ENCODE measurements at places on chromosomes 16 and 17.

- no peaks in the 10 kb centered on the region for H3K27me3 ChIP-seq
- no peak overlapping the region for H3K27ac ChIP-seq
- H3K36me3 ChIP-seq = peaks cover 14% of the 10 kb centered on the region
- H3K4me3 ChIP-seq = no peak overlapping the region
- H3K4me1 ChIP-seq = no peaks in the 10 kb centered on the region
Observed at GRCh38 chr17:42133461-42134041, 10.9 kb downstream of the HSPB9 start.

- no peaks in the 10 kb centered on the region for H3K4me1 ChIP-seq
- H3K27ac ChIP-seq = no peak overlapping the region
- no peaks in the 10 kb centered on the region for H3K36me3 ChIP-seq
- no peak overlapping the region for H3K4me3 ChIP-seq
Observed at GRCh38 chr17:61567045-61567802, 23.8 kb downstream of the NACA2 start.

DNA sequence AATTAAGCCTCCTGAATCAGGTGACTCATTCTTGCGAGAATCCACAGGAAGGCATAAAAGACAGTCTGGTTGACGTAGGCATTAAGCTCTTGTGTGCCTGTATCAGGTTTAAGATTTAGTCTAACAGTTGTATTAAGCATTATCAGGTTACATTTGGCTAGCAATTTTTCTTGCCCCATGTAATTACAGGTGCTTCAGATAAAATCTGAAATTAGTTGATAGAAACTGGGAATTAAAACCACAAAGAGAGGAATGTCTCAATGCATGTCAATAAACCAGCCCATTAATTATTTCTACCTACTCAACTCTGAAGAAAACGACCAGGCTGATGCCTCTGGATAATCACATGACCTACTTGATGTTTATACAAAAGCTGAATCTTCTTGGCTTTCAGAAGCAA lies 217.2 kb downstream of the CA10 start:
- no peaks in the 10 kb centered on the region for H3K4me1 ChIP-seq
- H3K27ac ChIP-seq = no peak overlapping the region
- no peaks in the 10 kb centered on the region for H3K36me3 ChIP-seq
- no peak overlapping the region for H3K4me3 ChIP-seq
- DNase-seq = no peak
- H3K27me3 ChIP-seq = no peaks in the 10 kb centered on the region

GRCh38 chr17:66234611-66235010 lies 5.4 kb upstream of the APOH start:
- H3K36me3 ChIP-seq = no peaks in the 10 kb centered on the region
- no peak overlapping the region for H3K4me3 ChIP-seq
- H3K27me3 ChIP-seq = no peaks in the 10 kb centered on the region
- no peak for DNase-seq
- H3K4me1 ChIP-seq = no peaks in the 10 kb centered on the region
- H3K27ac ChIP-seq = no peak overlapping the region

DNA sequence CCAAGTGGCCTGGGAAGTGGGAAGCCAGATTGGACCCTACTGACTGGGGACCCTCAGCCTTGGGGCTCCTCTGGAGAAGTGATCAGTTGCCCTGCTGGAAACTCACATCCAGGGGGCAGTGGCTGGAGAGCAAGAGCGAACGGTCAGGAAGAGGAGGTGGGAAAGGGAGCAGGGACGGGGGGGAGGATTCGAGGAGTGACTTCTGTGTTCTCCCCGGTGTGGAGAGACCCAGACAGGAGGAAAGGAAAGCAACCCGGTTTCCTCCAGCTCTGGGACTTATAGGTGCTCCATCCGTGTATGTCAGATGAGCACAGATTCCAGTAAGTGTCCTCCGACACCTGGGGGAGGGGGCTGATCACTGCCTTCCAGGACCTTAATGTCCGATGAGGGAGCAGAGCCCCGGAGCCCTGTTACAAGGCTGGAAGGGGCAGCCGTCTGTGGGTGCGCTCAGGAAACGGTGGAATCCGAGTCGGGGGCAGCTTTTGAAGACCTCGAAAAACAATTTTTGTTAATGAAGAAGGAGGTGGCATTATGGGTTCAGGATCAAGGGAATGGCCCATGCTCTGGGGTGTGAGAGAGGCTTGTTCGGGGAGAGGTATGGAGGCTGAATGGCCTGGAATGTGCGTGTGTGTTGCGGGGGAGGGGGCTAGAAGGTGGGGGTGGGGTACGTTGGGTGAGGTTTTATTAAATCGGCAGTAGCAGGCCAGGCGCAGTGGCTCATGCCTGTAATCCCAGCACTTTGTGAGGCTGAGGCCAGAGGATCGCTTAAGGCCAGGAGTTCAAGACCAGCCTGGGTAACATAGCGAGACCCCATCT lies 34.8 kb upstream of the NDRG4 start:
- peaks cover 25% of the 10 kb centered on the region for H3K27me3 ChIP-seq
- H3K4me1 ChIP-seq = no peaks in the 10 kb centered on the region

- H3K27ac ChIP-seq = no peak overlapping the region
- no peaks in the 10 kb centered on the region for H3K4me1 ChIP-seq
- no peaks in the 10 kb centered on the region for H3K27me3 ChIP-seq
- DNase-seq = no peak
Observed at GRCh38 chr17:80894439-80894721, 97.3 kb upstream of the CHMP6 start.

DNA sequence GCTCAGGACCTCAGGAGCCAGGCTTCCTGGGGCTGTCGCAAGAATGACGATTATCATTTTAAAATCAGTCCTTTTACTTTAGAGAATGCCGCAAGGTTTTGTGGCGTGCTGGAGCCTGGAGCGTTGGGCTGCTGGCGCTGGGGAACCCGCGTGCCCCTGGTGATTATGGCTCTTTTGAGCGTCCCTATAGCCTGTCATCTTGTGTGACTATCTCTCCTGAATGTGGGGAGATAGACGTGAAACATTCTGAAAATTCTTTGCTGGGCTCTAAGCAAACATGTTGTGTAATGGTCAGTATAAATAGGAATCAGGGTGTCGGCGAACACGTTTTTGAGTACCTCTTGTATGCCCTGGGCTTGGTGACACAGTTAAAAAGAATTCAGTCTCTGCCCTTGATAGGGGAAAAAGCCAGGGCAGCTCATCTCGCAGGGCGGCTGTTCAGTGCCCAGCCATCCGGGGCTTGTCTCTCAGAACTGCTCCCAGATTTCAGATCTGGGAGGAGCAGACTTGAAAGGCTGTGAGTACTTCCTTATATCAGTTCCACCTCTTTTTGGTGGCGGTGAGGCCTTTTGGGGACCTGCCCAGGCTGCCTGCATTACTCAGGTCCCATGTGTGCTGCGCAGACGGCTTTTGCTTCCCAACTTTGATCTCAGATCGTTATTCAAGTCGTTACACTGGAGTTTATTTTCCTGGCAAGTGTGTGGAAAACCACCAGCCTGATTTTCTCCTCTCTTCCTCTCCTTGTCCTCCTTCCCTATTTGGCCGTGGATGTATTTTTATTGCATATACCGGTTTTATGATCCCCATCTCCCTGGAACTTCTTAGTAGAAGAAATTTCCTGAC lies 973 bp downstream of the SLC7A6 start:
- no peaks in the 10 kb centered on the region for H3K27me3 ChIP-seq
- H3K27ac ChIP-seq = no peak overlapping the region
- H3K4me3 ChIP-seq = peak overlapping the region; percentile 97
- peaks cover 2% of the 10 kb centered on the region for H3K4me1 ChIP-seq
- no peak for DNase-seq

- no peak overlapping the region for H3K27ac ChIP-seq
- no peak overlapping the region for H3K4me3 ChIP-seq
- DNase-seq = no peak
- H3K4me1 ChIP-seq = no peaks in the 10 kb centered on the region
- no peaks in the 10 kb centered on the region for H3K27me3 ChIP-seq
Observed at GRCh38 chr16:35377142-35377541, 1917.7 kb downstream of the TP53TG3F start.
